ENCODE measurements at places on chromosomes 16 and 17. TPM values are rescaled to one million over a fixed set of nuclear protein-coding genes. Genes with fewer than 3 reads are reported as not detected.

GRCh38 chr17:45653616-45654015 lies 130.5 kb upstream of the CRHR1 start:
- no peak for DNase-seq
- H3K36me3 ChIP-seq = no peaks in the 10 kb centered on the region
- no peak overlapping the region for H3K4me3 ChIP-seq
- no peak overlapping the region for H3K27ac ChIP-seq

The RNF151 gene
- not detected for total RNA-seq

The CLEC3A gene
- total RNA-seq = not detected

- no peaks in the 10 kb centered on the region for H3K27me3 ChIP-seq
- H3K27ac ChIP-seq = peak overlapping the region; percentile 23
- peaks cover 47% of the 10 kb centered on the region for H3K4me1 ChIP-seq
- peaks cover 49% of the 10 kb centered on the region for H3K36me3 ChIP-seq
These were observed 1.8 kb upstream of the FBRS start for GRCh38 chr16:30656388-30656787.

The PFN1 gene
- total RNA-seq = 1,791 TPM

- H3K27ac ChIP-seq = no peak overlapping the region
- H3K4me1 ChIP-seq = peaks cover 16% of the 10 kb centered on the region
- no peaks in the 10 kb centered on the region for H3K36me3 ChIP-seq
- no peak for DNase-seq
- H3K4me3 ChIP-seq = no peak overlapping the region
These were observed 26.1 kb upstream of the TAC4 start for GRCh38 chr17:49873926-49874325.

GRCh38 chr16:3745751-3746355 lies 28.5 kb upstream of the TRAP1 start:
- H3K4me1 ChIP-seq = peaks cover 3% of the 10 kb centered on the region
- H3K27ac ChIP-seq = no peak overlapping the region

- DNase-seq = peak; percentile 70
- no peaks in the 10 kb centered on the region for H3K36me3 ChIP-seq
- peaks cover 9% of the 10 kb centered on the region for H3K4me1 ChIP-seq
- peaks cover 10% of the 10 kb centered on the region for H3K27me3 ChIP-seq
- no peak overlapping the region for H3K27ac ChIP-seq
These were observed 516 bp downstream of the CPNE2 start for GRCh38 chr16:57092786-57093411.

GRCh38 chr16:85245307-85246172 lies 133.3 kb upstream of the CIBAR2 start:
- H3K27ac ChIP-seq = no peak overlapping the region
- peaks cover 5% of the 10 kb centered on the region for H3K27me3 ChIP-seq
- no peak overlapping the region for H3K4me3 ChIP-seq
- no peaks in the 10 kb centered on the region for H3K36me3 ChIP-seq
- H3K4me1 ChIP-seq = peaks cover 3% of the 10 kb centered on the region
- peak; percentile 48 for DNase-seq

DNA sequence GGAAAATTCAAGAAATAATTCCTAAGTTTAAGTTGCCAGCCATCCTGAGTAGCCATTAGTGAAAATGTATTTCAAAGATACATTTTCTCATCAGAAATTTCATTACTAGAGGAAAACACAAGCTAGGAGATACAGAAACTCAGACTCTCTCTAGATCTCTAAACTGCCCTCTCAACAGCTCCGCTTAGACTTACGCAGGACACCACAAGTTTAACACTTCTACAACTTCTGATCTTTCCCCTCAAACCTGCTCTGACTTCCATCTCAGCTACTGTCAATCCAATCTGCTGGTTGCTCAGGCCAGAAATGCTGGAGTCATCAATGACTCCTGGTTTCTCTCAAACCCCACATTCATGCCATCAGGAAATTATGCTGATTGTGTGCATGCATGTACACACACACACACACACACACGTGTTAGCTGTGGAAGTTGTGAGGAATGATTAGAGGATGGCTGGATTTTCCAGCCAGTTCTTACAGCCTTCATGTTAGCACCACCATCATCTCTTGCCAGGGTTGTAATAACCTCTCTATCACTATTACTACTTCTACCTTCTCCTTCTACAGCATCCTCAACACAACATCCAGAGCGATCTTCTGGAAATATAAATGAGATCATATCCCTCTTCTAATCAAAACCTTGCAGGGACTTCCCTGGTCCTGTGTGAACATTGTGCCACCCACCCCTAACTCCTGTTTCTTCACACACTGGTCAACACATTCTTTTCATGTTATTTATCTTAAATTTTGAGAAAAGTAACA lies 47.1 kb downstream of the COX10 start:
- no peak for DNase-seq
- H3K36me3 ChIP-seq = peaks cover 54% of the 10 kb centered on the region
- no peak overlapping the region for H3K4me3 ChIP-seq
- H3K4me1 ChIP-seq = peaks cover 55% of the 10 kb centered on the region
- no peak overlapping the region for H3K27ac ChIP-seq

The GUCY2D gene
- not detected for total RNA-seq

The TMEM208 gene
- 48.6 TPM for total RNA-seq

The PERCC1 gene
- 0.25 TPM for total RNA-seq

The USP6 gene
- 0.10 TPM for total RNA-seq

The TRIM72 gene
- total RNA-seq = not detected

DNA sequence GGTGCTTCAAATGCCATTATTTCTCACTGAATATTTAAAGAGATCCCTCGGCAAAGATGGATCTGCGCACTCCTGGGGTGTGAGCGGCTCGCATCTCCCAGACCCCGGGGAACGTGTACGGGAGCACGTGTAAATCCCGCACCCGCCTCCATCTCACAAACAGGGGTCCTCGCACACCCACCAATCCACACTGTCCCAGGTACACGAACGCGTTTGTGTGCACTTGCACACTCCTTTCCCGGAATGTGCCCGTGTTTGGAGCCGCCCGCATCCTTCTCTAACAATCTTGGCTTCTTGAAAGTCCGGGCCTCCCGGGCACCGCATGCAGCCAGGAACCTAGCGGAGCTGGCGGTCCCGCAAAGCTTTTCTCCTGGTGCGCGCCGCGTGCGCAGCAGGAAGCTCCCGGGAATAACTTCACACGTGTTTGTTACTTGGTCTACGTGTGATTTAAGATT lies 2.5 kb upstream of the SALL1 start:
- no peak overlapping the region for H3K4me3 ChIP-seq
- H3K27ac ChIP-seq = no peak overlapping the region
- peaks cover 4% of the 10 kb centered on the region for H3K4me1 ChIP-seq
- peaks cover 83% of the 10 kb centered on the region for H3K27me3 ChIP-seq

The LRRC36 gene
- 0.82 TPM for total RNA-seq

The PLCG2 gene
- 8.1 TPM for total RNA-seq
